ENCODE measurements at places on chromosomes 6 and 20. TPM values are rescaled to one million over a fixed set of nuclear protein-coding genes. Genes with fewer than 3 reads are reported as not detected.

The TNF gene
- not detected for total RNA-seq

The NRSN1 gene
- total RNA-seq, result not detected

The MACROD2 gene
- 14.1 TPM for total RNA-seq

The PTK6 gene
- not detected for total RNA-seq

The TBXT gene
- not detected for total RNA-seq

The ROMO1 gene
- total RNA-seq, result 237 TPM

The CLDN20 gene
- total RNA-seq, result 1.5 TPM

The TFEB gene
- 21.8 TPM for total RNA-seq

The OXT gene
- not detected for total RNA-seq

The MYLK4 gene
- total RNA-seq, result 0.42 TPM

The LHFPL5 gene
- not detected for total RNA-seq

The KCNB1 gene
- total RNA-seq, result 7.6 TPM

Data from tibial nerve (tissue), 4 donors.